Left renal pelvis (tissue), 4 donors: ENCODE measurements at places on chromosomes 11 and 22.

DNA sequence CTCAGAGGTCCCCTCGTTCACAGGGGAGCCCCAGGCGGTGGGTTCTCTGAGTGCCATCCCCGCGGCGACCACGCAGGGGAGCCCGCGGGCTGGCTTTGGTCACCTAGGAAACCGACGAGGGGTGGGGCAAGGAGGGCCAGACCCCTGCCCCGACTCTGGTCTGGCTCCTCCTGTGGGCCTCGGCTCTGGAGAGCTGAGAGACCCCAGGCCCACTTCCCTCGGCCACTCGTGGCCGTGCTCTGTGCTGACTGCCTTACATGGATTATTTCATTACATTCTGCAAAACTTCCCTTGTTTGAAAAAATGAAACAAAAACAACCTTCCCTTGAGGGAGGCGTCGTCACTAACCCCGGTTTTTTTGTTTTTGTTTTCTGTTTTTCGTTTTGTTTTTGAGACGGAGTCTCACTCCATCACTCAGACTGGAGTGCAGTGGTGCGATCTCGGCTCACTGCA lies 15.1 kb upstream of the CYTH4 start:
- DNase-seq: no peak

DNA sequence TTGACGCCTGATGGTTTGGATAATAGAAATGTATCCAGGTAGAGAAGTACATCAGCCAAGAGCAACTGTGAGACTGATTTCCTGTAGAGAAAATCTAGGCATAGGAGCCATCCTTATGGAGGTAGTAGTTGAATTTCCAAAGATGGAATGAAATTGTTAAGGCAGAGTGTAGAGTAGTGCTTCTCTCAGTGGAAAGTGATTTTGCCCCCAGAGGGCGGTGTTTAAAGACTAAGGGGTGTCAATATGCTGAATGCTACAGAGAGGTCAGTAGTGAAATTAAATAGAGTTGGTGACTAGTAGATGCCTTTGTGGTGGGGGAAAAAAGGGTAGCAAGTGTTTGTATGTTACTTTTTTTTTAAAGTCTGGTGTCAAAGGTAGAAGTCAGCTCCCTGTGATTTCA lies 54.5 kb downstream of the TRIM44 start:
- no peak for DNase-seq

DNA sequence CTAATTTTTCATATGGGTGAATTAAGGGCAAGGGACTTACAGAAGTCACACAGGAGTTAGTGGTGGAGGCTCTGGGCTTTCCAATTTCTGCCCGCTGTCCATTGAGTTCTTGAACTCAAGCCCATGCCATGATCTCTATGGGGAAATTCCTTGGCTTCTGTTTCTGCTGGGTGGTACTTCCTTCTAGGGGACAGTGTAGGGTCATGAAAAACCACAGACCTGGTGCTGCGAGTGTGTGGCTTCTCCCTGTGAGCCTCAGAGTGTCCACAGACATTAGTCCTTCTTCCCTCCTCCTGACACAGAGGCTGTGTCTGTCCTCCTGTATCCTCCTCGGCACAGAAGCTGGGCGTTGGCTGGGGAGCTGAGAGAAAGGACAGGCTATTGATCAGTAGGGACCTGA lies 6.3 kb upstream of the SEZ6L start:
- no peak for DNase-seq

- no peak for DNase-seq
Measured at GRCh38 chr11:9862981-9863380, 199.1 kb downstream of the SWAP70 start.

GRCh38 chr11:134488913-134489312 lies 76.9 kb upstream of the B3GAT1 start:
- DNase-seq: no peak

DNA sequence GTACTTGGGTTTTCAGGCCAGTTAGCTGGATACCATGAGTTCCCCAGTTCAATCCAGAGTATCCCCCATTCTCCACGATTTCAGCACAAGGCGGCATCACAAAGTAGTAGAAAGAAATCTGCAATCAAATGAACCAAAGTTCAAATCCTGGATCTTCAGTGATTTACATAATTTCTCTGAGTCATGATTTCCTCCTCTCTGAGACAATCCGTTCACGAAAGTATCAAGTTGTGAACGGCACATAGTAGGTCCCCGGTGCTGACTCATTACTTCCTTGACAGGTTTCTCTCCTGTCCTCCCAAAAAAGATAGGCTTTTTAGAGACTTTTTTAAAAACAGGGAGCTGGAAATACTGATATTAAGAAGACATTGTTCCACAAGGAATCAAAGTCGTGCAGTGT lies 69.1 kb upstream of the AKIP1 start:
- DNase-seq: no peak

DNA sequence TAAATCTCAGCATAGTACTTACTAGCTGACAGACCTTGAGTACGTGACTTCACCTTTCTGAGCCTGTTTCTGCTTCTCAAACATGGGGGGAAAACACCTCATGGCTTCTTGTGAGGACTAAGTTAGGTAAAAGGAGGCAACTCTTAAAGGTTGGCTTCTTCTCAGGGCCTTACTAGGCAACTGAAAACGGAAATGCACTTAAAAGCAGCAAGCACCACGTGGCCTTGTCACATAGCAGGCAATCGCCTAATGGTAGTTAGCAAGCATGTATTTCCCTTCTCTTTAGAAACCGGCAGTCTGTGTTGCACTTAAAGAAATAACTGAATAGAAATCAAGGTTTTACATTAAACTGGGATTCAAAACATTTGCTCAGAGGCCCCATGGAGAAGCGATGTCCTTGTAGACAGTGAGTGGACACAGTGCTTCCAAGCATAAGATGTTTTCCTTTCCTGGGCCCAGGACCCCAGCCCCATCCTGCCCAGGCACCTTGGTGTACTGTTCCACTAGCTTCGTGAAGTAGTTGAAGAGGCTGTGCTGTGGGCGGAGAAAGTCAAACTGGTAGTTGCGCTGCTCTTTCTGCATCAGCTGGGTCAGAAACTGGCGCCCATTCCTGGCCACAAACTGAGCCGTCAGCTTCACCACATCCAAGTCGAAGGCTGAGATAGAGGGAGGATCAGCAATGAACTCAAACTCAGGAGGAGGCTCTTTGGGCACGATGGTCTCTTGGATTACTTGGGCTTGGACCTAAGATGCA lies 12.1 kb downstream of the SF3A1 start:
- DNase-seq: no peak

DNA sequence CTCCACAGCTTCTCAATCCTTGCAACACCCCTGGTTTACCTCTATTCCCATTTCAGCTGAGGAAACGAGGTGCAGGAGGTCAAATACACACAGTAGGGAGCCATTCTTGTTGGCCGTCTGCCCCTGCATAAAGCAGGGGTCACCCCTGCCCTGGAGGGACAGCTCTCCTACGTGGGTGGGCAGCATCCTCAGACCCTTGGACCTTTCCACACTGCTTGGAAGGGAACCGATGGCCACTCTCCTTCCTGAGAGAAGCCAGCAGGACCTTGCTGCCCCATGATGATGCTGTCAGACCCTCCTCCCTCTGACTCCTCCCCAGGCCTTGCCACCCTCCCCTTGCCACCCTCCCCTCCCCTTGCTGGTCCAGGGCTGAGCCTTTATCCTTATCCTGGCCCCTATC lies 121.1 kb upstream of the SYT13 start:
- no peak for DNase-seq

GRCh38 chr11:111213256-111213655 lies 32.3 kb upstream of the POU2AF2 start:
- DNase-seq: no peak

DNA sequence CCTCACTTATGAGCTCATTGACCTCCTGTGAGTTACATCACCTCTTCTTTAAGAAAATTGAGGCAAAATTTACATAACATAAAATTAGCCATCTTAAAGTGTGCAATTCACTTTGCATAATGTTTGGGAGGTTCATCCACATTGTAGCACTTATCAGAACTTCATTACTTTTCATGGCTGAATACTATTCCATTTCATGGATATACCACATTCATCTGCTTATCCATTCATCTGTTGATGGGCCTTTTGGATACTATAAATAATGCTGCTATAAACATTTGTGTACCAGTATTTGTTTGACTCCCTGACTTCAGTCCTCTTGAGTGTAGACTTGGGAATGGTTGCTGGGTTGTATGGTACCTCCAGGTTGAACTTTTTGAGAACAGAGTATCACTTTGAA lies 103.4 kb downstream of the TP53I11 start:
- no peak for DNase-seq

DNA sequence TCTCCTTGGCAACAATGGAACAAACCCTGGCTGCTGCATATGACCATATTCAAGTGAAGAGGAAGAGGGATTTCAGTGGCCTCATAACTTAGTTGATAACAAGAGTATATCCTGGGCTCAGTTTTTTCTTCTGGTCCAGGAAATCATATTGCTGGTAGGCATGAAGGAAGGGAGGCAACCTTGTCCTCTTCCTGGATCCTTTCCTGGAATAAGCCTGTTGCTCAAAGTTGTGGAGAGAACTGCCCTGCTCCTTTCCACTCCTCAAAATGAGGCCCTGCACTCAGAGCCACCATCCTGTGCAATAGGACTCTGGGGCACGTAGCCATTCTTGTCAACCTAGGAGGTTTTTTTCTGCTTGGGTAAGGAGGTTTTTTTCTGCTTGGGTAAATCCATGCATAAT lies 128.7 kb upstream of the PITPNB start:
- no peak for DNase-seq

- DNase-seq: no peak
Measured at GRCh38 chr11:94655291-94655690, 88.1 kb downstream of the PIWIL4 start.

DNA sequence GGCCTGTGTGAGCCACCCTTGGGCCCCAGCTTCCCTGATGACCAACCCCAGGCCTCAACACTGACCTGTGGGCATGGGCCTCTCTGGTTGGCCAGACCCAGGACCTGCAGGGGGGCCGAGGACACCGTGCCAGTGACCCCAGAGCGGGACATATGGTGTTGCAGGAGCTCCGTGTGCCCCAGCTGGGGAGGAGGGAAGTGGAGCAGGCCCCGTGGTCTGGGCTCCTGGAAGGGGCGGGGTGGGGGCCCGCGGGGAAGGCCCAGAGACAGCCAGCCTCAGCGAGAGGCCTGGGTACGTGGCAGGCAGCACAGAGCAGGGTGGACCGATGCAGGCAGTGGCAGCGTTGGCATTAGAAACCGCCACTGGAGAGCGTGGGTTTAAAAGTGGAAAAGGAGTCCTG lies 22.2 kb downstream of the MUC6 start:
- no peak for DNase-seq

DNA sequence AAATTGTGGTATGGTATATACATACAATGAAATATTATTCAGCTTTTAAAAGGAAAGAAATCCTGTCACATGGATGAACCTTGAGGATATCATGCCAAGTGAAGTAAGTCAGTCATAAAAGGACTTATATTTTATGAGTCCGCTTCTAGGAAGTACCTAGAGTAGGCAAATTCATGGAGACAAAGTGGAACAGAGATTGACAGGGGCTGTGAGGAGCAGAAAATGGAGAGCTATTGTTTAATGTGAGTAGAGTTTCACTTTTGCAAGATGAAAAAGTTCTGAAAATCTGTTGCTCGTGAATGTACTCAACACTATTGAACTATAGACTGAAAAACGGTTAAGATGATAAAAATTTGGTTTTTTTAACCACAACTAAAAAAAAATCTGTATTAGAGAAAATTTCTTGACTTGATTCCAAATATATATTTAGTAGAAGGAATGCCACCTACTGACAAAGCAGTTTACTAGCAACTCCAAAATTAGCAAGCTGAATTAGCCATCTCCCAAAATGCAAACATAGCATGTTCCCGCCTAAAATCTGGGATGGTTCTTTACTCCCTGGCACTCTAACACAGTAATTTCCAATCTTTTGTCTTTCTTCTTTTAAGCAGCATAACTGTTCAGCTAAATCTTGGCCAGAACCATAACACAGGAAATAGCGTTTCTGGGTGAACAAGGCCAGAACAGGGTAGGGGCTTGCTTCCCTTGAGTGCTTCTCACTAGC lies 1.5 kb downstream of the UFD1 start:
- no peak for DNase-seq

DNA sequence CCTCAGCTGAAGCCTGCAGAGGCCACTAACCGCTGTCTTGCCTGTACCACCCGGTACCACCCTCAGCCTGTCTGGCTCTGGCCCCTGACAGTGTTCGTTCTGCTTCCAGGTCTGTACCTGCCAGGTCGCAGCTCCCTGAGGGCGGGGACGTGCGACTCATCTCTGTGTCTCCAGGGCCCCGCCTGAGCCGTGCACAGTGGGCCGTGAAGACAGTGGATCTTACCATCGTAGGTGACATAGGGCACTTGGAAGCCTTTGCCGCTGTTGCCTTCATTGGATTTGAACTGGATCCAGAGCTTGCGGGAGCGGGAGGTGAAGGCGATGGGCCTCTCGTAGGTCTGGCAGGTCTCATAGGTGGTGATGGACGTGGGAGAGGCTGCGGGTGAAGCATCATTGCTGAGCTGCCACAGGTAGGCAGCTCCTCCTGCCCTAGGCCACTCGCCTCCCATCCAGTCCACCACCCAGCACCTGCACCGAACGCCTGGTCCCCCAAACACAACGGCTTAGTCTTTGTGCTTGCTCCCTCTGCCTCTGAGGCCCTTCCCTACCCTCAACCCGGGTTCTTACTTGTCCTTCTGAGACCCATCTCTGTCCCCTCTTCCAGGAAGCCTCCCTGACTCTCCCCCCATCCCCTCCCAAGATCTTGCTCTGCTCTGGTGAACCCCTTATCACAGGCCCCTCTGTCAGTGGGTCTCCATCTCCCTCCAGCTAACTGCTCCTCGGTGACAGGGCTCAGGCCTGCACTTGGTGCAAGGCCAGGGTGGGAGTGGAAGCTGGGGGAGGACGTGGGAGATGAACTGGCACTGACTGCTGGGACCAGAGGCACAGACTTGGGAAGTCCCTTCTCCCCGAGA lies 21.1 kb upstream of the TTLL12 start:
- no peak for DNase-seq

DNA sequence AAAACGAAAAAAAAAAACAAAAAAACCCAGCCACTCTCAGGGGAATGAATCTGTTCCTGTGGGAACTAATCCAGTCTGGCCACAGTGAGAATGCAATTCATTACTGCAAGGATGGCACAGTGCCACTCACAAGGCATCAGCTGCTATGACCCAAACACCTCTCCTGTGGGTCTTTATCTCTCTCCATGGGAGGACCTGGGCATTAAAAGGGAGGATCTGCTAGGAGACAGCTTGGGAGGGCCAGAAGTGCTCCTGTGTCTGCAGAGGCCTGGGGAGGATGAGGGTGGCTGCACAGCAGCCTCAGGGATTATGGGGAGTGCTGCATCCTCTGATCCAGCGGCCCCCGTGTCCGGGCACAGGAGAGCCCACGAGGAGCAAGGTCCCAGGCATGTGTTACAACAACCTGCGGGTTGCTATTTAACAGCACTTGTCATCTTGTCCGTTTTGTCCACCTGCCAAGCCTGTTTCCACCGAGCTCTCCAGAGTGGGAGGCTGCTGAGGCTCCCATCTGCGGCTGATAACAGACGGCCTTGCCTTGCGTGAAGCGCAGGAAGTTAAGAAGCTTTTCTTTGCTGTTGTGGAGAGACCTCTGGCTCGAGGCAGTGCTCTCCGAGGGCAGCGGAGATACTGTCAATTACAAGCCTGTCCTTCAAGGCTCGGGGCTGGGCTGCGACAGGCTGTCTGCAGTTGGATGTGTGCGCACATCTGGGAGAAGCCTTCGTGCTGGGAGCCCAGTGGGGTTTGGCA lies 97.7 kb downstream of the NXPE2 start:
- no peak for DNase-seq

GRCh38 chr11:67671211-67671520 lies 3.3 kb downstream of the ALDH3B2 start:
- DNase-seq: no peak

GRCh38 chr11:13042873-13043342 lies 33.8 kb downstream of the RASSF10 start:
- DNase-seq: no peak
